Stimulated activated naive B cell treated with anti-CD40 and anti-IgM and Interleukin-4, amounts not matched to agents 10 μg/mL and 1 μg/mL and 100 μg/mL, for 72 hours (primary cell): ENCODE measurements at places on chromosomes 13 and 19.

- H3K36me3 ChIP-seq, result peaks cover 64% of the 10 kb centered on the region
- peak overlapping the region; percentile 97 for H3K27ac ChIP-seq
- H3K4me1 ChIP-seq, result peaks cover 53% of the 10 kb centered on the region
- DNase-seq, result no peak
- no peaks in the 10 kb centered on the region for H3K27me3 ChIP-seq
Observed at GRCh38 chr19:46351241-46352041, 4.6 kb downstream of the PPP5C start.

DNA sequence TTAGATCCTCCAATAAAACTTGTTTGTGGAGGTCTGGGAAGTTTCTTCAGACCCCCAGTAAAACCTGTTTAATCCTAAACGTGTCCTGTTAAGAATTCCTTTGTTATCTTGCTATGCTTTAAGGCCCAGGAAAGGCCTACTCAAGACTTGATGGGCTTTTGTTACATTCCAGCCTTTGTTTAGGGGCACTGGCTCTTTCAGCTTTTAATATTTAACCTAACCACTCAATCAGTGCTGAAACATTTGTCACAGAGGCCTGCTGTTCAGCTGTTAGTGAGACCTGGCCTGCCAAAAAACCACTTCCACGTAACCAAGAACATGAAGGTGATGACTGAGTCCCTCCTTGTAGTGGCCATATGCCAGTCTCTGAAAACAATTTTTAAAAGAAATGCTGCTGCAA lies 41.7 kb downstream of the PCDH17 start:
- no peaks in the 10 kb centered on the region for H3K4me1 ChIP-seq
- no peak overlapping the region for H3K27ac ChIP-seq
- DNase-seq, result no peak
- no peaks in the 10 kb centered on the region for H3K27me3 ChIP-seq
- H3K4me3 ChIP-seq, result no peak overlapping the region

DNA sequence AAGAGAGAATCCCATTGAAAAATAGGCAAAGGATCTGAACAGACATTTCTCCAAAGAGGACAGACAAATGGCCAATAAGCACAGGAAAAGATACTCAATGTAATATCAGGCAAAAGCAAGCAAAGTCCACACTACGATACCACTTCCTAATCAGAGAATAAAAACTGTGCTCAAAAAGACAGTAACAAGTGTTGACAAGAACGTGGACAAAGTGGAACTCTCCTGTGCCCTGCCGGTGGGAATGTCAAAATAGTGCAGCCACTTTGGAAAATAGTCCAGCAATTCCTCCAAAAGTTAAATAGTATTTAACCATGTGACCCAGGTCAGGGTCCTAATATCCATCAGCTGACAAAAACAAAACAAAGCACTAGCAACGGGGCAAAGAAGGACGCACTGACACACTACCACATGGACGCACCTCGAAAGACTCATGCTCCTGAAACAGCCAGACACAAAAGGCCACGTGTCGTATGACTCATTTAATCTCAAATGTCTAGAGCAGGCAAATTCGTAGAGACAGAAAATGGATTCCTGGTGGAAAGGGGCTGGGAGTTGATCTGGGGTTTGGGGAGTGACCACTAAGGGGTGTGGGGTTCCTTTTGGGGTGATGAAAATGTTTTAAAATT lies 5.2 kb downstream of the MIER2 start:
- DNase-seq, result no peak
- H3K4me1 ChIP-seq, result peaks cover 75% of the 10 kb centered on the region
- H3K36me3 ChIP-seq, result peaks cover 21% of the 10 kb centered on the region
- no peaks in the 10 kb centered on the region for H3K27me3 ChIP-seq
- no peak overlapping the region for H3K27ac ChIP-seq
- H3K4me3 ChIP-seq, result no peak overlapping the region

- H3K4me3 ChIP-seq, result no peak overlapping the region
- no peak for DNase-seq
- no peaks in the 10 kb centered on the region for H3K27me3 ChIP-seq
- peaks cover 47% of the 10 kb centered on the region for H3K36me3 ChIP-seq
Observed at GRCh38 chr13:50098693-50099092, 83.4 kb downstream of the KCNRG start.

GRCh38 chr19:4500841-4501591 lies 17.3 kb downstream of the PLIN4 start:
- no peak overlapping the region for H3K4me3 ChIP-seq
- H3K4me1 ChIP-seq, result no peaks in the 10 kb centered on the region
- no peaks in the 10 kb centered on the region for H3K27me3 ChIP-seq
- H3K36me3 ChIP-seq, result peaks cover 44% of the 10 kb centered on the region

DNA sequence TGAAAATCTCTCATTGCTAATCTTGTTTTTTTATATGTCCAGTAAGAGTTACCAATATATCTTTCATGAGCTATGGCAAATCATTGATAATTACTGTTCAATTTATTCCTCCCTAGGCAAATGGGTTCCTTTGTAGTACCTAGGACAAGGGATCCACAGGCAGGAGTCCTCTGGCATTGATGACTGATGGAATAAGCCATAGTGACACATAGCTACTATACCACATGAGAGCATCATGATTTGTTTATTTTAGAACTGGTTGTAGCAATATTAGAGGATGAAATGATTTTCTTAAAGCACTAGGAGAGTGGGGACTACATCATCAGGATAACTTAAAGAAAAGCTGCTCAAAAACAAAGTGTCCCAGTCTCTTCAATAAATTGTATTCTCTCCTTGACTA lies 21.7 kb upstream of the MAB21L1 start:
- DNase-seq, result no peak
- H3K36me3 ChIP-seq, result peaks cover 7% of the 10 kb centered on the region
- H3K4me3 ChIP-seq, result no peak overlapping the region

GRCh38 chr19:48596679-48597465 lies 9.7 kb upstream of the SPACA4 start:
- H3K27me3 ChIP-seq, result peaks cover 19% of the 10 kb centered on the region
- no peak for DNase-seq
- H3K4me1 ChIP-seq, result no peaks in the 10 kb centered on the region
- no peaks in the 10 kb centered on the region for H3K36me3 ChIP-seq
- H3K4me3 ChIP-seq, result no peak overlapping the region
- no peak overlapping the region for H3K27ac ChIP-seq

DNA sequence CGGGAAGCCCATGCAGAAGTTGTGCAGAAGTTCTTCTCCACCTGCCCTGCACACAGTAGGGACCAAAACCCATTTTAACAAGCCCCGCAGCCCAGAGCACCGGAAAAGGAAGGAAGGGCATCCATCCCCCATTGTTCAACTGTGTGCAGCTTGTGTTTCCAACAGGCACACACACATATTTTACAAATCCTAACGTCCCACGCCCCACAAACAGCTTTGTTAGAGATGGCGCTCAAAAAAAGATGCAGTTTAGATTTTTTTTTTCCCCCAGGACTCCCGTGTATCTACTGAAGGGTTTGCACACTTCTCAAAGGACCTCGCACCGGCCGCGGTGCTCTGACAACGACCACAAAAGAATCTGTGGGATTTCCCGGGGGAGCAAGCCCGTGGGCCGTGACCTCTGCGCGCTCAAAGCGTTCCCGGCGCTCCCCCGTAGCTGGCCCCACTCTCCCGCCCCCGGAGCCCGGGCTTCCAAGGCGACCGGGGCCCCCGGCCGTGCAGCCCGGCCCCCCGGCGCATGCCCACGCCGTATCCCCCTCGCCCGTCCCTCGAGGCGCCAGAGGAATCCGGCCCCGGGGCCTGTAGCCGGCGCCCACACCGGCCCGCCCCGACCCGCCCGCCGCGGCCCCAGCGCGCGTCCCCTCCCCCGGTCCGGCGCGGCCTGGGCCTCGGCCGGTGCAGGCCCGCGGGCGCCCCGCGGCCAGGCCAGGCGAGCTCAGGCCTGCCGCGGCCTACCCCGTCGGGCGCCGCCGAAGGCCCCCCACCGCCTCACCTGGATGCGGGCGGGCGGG lies 523 bp downstream of the ELAVL1 start:
- H3K4me3 ChIP-seq, result peak overlapping the region; percentile 94
- H3K27ac ChIP-seq, result peak overlapping the region; percentile 86
- peak; percentile 23 for DNase-seq
- no peaks in the 10 kb centered on the region for H3K27me3 ChIP-seq
- peaks cover 34% of the 10 kb centered on the region for H3K4me1 ChIP-seq

GRCh38 chr13:114067886-114068651 lies 64.4 kb downstream of the RASA3 start:
- H3K4me1 ChIP-seq, result peaks cover 54% of the 10 kb centered on the region
- peak overlapping the region; percentile 74 for H3K4me3 ChIP-seq
- peak; percentile 68 for DNase-seq
- H3K27me3 ChIP-seq, result no peaks in the 10 kb centered on the region

DNA sequence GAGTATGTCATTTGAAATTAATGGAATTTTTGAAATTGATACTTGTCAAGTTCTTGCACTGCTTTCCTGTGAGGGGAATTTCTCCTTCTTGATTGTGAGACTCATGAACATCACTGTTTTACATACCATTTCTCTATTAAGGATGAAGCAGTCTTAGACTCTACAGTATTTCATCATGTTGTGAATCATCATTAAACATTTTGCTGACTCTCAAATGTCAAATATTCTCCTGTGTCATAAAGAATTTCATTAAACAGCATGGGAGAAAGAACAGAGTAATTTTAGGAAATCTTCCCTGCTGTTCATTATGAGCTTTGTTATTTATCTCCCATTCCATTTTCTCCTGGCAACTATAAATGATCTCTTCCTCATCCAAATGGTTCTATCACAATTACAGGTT lies 729.0 kb downstream of the PCDH9 start:
- H3K4me3 ChIP-seq, result no peak overlapping the region
- H3K27ac ChIP-seq, result no peak overlapping the region
- DNase-seq, result no peak
- no peaks in the 10 kb centered on the region for H3K27me3 ChIP-seq
- H3K4me1 ChIP-seq, result peaks cover 2% of the 10 kb centered on the region
- H3K36me3 ChIP-seq, result peaks cover 4% of the 10 kb centered on the region

DNA sequence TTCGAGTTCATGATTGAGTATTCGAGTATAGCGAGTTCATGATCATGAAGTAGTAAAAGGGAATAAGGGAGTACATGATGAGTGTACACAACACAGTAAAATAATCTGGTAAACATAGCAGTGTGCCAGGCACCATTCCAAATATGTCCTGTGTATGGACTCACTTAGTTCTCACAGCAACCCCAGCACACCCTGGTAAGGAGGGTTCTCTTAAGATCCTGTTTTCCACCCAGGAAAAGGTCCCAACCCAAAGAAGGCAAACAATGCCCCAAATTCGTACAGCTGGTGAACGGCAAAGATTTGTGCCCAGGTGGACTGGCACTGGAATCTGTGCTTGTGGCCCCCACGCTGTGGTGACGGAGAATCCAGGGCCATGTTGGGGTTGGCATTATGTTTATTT lies 21.4 kb downstream of the HPN start:
- H3K36me3 ChIP-seq, result no peaks in the 10 kb centered on the region
- peaks cover 13% of the 10 kb centered on the region for H3K4me1 ChIP-seq
- H3K27me3 ChIP-seq, result peaks cover 6% of the 10 kb centered on the region
- no peak overlapping the region for H3K4me3 ChIP-seq
- no peak overlapping the region for H3K27ac ChIP-seq

DNA sequence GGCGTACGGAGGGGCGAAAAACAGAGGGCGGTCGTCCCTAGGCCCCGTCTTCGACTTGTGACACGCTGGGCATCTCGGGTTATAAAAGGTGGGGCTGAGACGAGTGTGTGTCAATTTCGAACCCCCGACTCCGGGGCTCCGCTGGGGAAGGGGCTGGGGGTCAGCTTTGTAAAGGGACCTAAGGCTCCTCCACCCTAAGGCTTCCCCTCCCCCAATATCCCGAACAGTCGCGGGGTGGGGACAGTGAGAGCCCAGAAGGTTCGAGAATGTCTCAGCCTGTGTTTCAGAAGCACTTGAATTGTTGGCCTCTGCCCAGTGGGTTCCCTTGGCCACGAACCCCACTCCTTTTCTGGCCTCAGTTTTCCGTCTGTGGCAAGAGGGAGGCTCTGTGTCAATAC lies 450 bp downstream of the SELENOW start:
- H3K27me3 ChIP-seq, result no peaks in the 10 kb centered on the region
- peaks cover 30% of the 10 kb centered on the region for H3K36me3 ChIP-seq
- peak overlapping the region; percentile 98 for H3K4me3 ChIP-seq
- DNase-seq, result no peak

DNA sequence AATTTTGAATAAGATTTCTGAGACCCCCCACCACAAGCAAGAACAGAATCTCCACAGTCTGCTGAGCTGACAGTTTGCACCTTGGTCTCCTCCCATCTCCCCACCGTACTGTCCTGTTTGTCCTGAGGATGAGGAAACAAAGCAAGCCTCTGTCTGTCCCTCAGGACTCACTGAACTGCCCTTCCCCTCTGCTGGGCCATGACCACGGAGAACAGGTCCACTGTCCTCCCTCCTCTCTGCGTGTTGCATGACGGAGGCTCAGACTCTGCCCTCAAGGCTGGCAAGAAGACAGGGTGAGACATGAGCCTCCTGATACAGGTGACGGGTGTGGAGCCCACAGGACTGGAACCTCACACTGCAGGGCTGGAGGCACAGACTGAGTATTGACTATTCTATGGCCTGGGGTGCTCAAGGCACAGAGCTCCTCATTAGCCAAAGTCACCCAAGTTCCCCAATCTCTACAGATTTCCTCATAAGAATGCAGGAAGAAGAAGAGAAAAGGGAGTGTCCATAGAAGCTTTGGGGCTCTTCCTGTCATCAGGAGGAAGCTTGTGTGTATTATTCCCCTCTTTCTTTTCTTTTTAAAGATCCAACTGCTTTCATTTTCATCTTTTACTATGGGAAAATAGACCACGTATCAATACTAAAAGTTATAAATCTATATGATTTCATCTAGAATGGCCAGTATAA lies 22.4 kb upstream of the RGCC start:
- H3K27me3 ChIP-seq, result peaks cover 16% of the 10 kb centered on the region
- DNase-seq, result no peak
- no peak overlapping the region for H3K4me3 ChIP-seq
- no peaks in the 10 kb centered on the region for H3K4me1 ChIP-seq

GRCh38 chr13:109792416-109793059 lies 6.2 kb upstream of the IRS2 start:
- DNase-seq, result no peak
- no peak overlapping the region for H3K27ac ChIP-seq
- no peaks in the 10 kb centered on the region for H3K36me3 ChIP-seq
- no peak overlapping the region for H3K4me3 ChIP-seq
- H3K4me1 ChIP-seq, result peaks cover 2% of the 10 kb centered on the region

- no peaks in the 10 kb centered on the region for H3K27me3 ChIP-seq
- H3K36me3 ChIP-seq, result peaks cover 11% of the 10 kb centered on the region
- no peak overlapping the region for H3K4me3 ChIP-seq
- peaks cover 21% of the 10 kb centered on the region for H3K4me1 ChIP-seq
- H3K27ac ChIP-seq, result no peak overlapping the region
- DNase-seq, result no peak
Observed at GRCh38 chr13:74036373-74036772, 97.8 kb downstream of the KLF12 start.

- peak overlapping the region; percentile 92 for H3K4me3 ChIP-seq
- peak overlapping the region; percentile 98 for H3K27ac ChIP-seq
- H3K27me3 ChIP-seq, result no peaks in the 10 kb centered on the region
- H3K36me3 ChIP-seq, result peaks cover 32% of the 10 kb centered on the region
- peaks cover 31% of the 10 kb centered on the region for H3K4me1 ChIP-seq
Observed at GRCh38 chr19:18098891-18099622, 1.5 kb downstream of the MAST3 start.
